ENCODE measurements at places on chromosomes 16 and 17.

GRCh38 chr17:29256735-29257466 lies 10.2 kb downstream of the CRYBA1 start:
- DNase-seq, result no peak

GRCh38 chr17:61387011-61387410 lies 12.6 kb upstream of the TBX2 start:
- DNase-seq, result no peak

DNA sequence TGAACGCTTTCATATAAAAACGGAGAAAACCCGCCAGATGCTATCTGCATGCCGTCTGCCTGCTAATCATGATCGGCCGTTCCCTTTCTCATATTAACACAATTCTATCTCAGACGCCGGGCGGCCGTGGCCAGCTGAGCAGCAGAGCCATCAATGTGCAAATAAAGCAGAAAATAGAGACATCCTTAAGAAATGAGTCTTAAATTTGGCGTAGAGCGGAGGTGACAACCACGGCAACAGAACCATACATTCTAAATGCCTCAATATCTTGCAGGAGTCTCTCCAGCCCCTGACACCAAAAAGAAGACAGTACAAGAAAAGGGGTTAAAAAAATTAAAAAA lies 2.7 kb upstream of the IRX5 start:
- DNase-seq, result no peak

- DNase-seq, result no peak
Observed at GRCh38 chr17:30495586-30495985, 18.4 kb downstream of the GOSR1 start.

GRCh38 chr16:169014-169413 lies 3.2 kb downstream of the HBM start:
- DNase-seq, result no peak

DNA sequence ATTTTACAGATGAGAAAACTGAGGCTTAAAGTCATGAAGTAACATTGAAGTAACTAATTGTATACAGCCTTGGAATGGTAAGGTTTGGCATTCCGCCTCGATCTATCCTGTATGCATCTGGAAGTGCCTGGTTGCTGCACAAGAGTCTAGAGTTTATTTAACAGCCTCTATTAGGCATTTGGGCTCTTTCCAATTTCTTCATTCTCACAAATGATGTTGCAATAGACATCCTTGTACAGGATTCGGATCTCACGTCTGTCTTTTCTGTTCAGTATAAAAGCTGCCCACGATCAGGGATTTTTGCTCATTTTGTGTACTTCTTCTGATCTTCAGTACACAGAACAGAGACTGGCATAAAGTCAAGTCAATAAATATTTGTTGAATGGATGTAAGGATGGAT lies 100.5 kb downstream of the AIPL1 start:
- DNase-seq, result no peak

All from nucleus accumbens (tissue), 56 donors.